Activated T-cell treated with anti-CD3 and anti-CD28 coated beads, Interleukin-2, amount 50 U/mL, for 24 hours (primary cell): ENCODE measurements at places on chromosomes 2 and 18.

- no peak for DNase-seq
Observed at GRCh38 chr2:51224790-51225189, 192.9 kb upstream of the NRXN1 start.

DNA sequence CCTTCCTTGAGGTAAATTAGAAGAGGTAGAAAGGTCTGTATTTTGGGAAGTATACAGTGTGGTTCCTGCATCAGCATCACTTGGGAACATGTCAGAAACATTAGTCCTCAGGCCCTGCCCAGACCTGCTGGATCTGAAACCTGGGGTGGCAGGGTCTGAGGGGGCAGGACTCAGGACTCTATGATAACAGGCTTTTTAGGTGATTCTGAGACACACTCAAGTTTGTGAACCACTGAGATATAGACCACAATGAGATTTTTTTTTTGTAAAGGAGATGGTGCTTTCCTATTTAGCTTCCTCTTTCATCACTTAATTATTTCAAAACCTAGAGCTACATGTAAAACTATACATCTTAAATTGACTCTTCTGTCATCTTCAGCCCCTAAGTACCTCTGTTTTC, 262.7 kb upstream of the SPOPL start:
- no peak for DNase-seq

- DNase-seq = no peak
Observed at GRCh38 chr18:79442508-79443221, 46.9 kb downstream of the NFATC1 start.

DNA sequence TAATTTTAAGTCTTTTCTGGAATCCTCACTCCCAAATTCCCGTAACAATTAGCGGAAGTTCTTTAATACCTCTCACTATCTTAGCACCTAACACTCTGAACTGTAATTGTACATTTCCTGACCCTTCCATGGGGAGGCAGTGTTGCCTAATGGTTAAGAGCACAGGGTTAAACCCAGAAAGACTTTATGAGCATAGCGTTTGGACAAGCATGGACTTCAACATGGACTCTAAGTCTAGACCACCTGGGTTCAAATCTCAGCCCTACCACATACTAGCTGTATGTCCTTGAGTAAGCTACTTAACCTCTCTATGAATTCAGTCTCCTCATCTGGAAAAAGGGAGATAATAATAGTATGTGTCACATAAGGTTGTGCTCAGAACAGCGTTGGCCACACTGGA, 13.0 kb downstream of the ANTXR1 start:
- no peak for DNase-seq

DNA sequence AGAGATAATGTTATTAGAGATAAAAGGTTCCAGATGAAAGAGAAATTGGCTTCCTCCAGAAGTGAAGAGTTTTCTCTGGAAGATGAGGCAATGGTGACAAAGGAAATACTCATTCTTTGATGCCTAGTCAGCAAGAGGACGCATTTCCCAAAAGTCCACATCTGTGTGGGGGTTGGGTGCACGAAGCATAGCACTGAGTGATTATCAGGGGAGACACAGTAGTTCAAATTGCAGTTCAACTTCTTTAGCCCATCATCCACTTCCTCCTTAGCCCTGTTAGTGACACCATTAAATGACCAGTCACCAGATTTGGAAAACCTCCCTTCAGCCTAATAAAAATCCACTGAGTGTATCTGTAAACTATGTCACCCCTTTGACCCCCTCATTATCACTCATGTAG, 80.9 kb upstream of the PHLPP1 start:
- no peak for DNase-seq

DNA sequence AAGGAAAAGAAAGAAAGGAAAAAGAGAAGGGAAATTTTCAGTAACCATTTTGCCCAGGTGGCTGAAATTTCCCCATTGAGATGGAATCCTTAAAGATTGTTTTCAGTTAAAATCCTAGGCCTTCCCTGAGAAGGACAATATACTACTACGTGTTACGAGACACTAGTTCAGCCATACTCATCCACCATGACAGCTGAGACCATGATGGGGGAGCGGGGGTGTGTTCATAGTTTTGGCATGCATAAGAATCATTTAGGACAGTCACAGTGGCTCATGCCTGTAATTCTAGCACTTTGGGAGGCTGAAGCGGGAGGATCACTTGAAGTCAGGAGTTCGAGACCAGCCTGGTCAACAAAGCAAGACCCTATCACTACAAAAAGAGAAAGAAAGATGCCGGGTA, 28.0 kb downstream of the PLA2R1 start:
- no peak for DNase-seq

DNA sequence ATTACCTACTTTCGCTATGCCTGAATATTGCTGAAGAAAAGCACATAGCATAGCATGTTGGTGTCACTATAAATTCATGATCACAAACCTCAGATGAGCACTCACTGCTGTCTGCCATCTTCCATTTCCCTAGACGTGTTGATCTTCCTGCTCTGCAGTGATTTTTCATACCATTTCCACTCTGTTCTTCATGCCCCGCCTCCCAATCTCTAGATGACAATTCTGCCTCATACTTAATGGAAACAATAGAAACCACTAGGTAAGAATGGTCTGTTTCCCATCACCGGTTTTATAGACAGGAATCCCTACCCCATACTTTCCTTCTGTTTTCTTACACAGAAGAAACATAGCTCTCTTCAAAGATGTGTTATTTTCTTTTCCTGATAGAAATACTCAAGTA, 63.8 kb downstream of the PIK3C3 start:
- DNase-seq = no peak

DNA sequence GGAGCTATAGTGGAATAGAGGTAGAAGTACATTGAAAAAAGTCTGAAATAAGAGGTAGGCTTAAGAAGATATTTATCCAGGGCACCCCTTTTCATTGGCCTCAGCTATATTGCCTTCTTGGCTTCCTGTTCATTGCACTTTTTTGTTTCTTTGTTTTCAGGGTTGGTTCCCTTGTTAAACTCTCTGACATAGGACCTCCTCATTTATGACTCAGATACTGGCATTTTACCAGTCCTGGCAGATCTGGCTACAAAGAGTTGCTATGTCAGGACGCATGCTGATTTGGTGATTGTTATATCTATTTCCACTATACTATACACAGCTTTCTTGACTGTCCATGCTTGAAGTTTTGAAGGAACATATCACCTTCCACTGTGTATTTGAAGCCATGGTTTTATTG, 60.0 kb downstream of the GCA start:
- DNase-seq = no peak

DNA sequence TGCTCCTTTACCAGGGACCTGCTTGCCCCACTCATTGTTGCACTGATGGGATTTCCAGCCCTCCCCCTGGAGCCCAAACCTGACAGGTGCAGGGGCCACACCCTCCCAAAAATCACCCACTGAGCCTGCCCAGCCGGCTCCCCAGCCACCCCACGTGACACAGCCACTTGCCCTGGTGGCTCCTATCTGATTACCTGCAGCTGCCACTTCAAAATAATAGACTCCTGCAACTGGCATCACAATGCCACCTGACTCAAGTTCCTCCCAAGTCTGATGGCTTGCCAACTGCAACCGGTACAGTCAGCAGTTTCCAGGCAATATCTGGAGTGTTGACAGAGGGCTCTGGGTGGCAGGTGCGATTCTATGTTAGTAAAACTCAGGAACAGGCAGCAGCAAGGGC, 66.2 kb downstream of the CRACDL start:
- DNase-seq = no peak

DNA sequence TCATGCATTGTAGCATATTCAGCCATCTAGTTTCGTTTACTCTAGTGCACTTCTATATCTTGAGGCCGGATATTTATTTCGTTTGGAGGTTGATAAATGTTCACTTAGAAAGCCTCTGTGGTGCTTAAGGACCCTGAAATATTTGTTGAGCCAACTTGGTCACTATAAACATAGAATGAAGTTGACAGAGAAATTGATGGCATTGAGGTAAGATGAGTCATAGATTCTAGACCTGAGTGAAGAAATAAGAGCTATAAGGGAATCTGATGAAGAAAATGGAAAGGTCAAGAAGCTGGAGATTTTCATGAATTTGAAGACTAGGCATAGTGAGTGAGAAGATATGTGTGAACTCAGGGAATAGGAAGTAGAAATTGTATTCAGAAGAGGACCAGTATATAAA, 35.9 kb downstream of the EPC2 start:
- DNase-seq = no peak

GRCh38 chr2:29110916-29111535, 4.2 kb upstream of the CLIP4 start:
- no peak for DNase-seq

- no peak for DNase-seq
Observed at GRCh38 chr2:234259440-234259839, 208.9 kb downstream of the SPP2 start.

DNA sequence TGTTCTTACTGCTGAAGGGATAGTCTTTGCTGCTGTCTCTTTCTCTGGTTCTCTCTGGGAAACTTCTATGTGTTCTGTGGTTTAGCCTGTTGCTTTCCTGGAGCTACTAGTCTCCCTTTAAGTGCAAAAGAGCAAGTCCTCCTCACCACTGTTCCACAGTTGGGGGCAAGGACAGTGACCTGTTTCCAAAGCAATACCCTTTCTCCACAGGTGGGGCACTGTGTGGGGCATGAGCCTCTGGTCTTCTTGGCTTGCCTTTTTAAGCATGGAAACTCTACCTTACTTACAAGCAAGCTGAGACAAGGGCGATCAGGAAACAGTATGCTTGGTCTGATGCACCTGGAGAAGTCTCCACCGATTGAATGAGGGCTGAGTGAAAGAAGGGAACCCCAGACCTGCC, 156.7 kb downstream of the CPS1 start:
- DNase-seq = no peak

DNA sequence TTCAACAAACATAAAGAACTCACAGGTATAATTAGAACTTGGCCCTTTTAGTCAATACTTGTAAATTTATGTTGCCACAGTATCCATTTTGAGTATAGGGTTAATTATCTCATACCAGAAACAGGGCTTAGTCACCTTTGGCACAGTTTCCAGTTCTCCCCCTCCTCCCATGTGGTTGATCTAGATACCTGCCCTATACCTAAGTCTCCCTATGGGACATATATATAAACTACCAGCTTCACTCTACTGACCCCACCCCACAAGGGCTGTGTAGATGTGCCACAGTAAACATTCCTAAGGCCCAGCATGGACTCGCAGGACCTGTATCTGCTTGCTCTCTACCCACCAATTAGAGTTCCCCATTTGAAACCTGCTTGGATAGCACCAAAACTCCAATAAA, 371.7 kb upstream of the RND3 start:
- DNase-seq = no peak

GRCh38 chr2:3168230-3168891, 209.3 kb downstream of the EIPR1 start:
- DNase-seq = no peak

DNA sequence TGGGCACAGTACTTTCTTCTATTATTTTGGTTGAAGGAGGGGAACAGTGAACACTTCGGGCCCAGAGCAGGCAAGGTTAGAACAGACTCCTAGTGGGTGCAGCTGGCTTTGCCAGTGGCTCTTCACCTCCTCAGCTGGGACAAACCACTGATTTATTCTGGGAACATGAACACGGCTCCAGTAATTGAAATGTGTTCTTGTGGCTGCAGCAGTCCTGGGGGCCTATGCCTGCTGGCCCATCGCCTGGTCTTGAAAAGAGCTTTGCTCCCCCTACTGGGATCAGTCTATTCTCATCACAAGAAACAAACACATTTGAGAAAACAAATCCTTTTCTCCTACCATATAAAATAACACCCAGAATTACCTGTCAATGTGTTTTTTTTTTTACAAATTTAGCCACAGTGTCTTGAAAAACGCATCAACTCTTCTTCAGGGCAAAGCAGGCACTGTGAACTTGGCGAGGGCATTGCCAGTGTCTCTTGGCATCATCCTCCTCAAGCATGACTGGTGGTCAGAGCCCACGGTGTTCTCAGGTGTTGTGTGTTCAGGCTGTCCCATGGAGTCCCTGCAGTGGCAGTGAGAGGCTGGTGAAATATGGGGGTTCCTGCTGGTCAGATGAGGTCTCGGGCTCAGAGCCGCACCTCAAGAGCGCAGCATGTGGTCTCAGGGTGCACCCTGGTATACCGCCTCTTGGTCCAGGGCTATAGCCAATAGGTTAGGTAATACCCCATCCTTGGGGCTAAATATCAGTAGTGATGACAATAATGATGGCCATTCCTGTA, 51.3 kb downstream of the RNF144A start:
- no peak for DNase-seq

DNA sequence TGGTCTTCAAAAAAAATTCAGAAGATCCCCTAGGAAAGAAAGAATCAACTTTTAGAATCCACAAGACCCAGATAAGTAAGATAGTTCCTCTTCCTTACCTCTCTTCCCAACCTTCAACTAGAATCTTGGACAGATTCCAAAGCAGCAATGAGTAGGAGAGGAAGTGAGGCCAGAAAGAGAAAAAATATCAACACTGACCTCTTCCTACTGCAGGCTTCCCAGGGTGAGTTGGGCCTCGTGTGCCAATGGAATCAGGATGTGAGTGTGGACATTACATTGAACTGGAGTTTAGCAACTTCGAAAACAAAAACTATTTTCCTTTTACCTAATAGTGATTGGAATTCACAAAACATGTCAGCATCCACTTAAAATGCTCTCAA, 102.5 kb upstream of the PIEZO2 start:
- no peak for DNase-seq

- DNase-seq = no peak
Observed at GRCh38 chr2:145769011-145769716, 1249.2 kb upstream of the ZEB2 start.

GRCh38 chr2:70304498-70304897, 2.6 kb upstream of the FAM136A start:
- no peak for DNase-seq

DNA sequence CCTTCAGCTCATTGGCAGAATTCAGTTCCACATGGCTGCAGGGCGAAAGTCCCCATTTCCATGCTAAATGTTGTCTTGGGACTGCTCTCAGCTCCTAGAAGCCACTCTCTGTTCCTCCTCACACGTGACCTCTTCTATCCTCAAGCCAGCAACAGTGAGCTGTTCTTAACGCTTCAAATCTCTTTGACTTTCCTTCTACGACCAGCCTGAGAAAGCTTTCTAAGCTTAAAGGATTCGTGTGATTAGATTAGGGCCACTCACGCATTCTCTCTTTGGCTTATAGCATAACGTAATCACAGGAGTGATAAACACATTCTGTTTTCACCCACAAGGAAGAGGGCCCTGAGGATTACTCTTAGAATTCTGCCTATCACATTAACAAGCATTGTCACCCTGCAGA, 29.8 kb upstream of the LAMA1 start:
- DNase-seq = no peak

DNA sequence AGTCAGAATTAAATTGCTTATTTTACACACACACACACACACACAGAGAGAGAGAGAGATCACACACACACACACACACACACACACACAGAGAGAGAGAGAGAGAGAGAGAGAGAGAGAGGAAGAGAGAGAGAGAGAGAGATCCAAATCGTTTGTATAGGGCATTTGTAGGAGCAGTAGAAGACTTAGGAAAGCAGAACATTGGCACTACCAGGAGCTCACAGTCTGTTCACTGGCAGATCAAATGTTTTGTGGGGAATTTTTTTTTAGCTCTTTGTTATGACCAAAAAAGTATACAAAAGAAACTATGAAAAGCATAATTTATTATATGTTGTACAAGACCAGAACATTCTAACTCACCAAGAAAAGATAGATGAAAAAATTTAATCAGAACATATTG, 81.8 kb downstream of the MBD5 start:
- no peak for DNase-seq

- no peak for DNase-seq
Observed at GRCh38 chr2:238925281-238925680, 77.4 kb downstream of the TWIST2 start.
